ENCODE measurements at places on chromosomes 1 and 21. TPM values are rescaled to one million over a fixed set of nuclear protein-coding genes. Genes with fewer than 3 reads are reported as not detected.

A3GALT2 gene
- polyA plus RNA-seq = not detected

GART gene
- polyA plus RNA-seq = 57.5 TPM

- H3K27me3 ChIP-seq = no peaks in the 10 kb centered on the region
- no peaks in the 10 kb centered on the region for H3K4me1 ChIP-seq
- H3K36me3 ChIP-seq = no peaks in the 10 kb centered on the region
- no peak overlapping the region for H3K27ac ChIP-seq
- no peak overlapping the region for H3K4me3 ChIP-seq
- DNase-seq = no peak
Observed at GRCh38 chr1:78691995-78692747, 42.5 kb downstream of the IFI44 start.

CLEC20A gene
- not detected for polyA plus RNA-seq

DNA sequence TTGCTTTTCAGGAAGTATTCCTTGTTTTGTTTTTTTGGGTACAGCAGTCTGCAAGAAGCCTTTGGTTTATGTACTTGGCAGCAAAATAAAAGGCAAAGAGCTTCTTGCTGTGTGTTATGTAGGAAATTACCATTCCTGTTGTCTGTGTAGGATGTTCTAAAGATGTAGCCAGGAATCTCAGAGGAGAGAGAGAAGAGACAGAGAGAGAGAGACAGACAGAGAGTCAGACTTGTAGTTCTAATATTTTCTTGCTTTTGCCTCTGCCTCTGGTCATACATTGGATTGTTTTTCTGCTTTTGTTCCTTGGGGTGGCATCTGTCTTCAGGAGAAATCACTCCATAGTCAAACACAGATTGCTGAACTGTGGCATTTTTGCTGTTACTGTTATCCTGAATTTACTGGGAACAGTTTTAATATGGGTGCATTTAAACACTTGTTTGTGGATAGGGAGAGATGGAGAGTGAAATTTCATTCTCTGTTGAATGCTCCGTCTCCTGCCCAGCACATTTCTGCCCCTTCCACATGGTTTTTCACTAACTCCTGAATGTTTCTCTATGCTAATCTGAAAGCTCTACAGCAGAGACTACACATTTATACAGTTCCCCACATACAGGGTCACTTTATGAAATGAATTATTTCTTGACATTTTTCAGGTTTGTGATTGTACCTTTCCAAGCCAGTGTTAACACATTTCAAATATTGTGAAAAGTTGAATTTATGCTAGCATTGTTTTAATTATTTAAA lies 49.8 kb downstream of the POU2F1 start:
- no peak overlapping the region for H3K4me3 ChIP-seq
- H3K36me3 ChIP-seq = no peaks in the 10 kb centered on the region
- peaks cover 6% of the 10 kb centered on the region for H3K4me1 ChIP-seq
- H3K27me3 ChIP-seq = no peaks in the 10 kb centered on the region

DNA sequence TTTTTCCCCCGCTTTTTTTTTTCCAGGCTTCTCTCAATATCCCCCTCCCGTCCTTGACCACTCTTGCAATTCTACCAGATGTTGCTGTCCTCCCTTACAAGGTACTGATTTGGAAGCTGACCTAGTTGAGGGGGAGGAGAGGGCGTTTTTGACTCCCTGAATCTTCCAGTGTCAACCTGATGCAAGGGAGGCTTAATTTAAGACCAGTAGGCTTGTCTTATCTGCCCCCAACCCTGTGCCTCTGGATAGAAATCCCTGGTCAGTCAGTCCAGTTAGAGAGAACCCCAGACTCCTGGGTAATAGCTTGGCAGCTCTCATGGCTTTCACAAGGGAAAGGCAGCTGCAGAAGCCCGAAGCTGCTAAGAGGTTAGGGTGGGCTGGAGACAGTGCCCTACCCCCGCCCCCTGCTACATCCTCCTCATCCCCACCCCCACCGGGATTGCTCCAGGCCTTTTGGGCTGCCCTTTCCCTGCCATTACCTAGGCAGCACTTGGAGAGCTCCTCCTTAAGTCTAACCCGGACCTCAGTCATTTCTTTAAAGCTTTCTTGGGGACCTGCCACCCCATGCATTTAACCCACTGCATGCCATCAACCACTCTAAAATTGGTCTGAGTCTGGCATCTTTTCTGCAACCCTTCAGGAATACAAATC lies 3.6 kb downstream of the ACKR1 start:
- H3K27ac ChIP-seq = no peak overlapping the region
- H3K36me3 ChIP-seq = no peaks in the 10 kb centered on the region
- no peak overlapping the region for H3K4me3 ChIP-seq
- H3K4me1 ChIP-seq = no peaks in the 10 kb centered on the region
- no peaks in the 10 kb centered on the region for H3K27me3 ChIP-seq

DNA sequence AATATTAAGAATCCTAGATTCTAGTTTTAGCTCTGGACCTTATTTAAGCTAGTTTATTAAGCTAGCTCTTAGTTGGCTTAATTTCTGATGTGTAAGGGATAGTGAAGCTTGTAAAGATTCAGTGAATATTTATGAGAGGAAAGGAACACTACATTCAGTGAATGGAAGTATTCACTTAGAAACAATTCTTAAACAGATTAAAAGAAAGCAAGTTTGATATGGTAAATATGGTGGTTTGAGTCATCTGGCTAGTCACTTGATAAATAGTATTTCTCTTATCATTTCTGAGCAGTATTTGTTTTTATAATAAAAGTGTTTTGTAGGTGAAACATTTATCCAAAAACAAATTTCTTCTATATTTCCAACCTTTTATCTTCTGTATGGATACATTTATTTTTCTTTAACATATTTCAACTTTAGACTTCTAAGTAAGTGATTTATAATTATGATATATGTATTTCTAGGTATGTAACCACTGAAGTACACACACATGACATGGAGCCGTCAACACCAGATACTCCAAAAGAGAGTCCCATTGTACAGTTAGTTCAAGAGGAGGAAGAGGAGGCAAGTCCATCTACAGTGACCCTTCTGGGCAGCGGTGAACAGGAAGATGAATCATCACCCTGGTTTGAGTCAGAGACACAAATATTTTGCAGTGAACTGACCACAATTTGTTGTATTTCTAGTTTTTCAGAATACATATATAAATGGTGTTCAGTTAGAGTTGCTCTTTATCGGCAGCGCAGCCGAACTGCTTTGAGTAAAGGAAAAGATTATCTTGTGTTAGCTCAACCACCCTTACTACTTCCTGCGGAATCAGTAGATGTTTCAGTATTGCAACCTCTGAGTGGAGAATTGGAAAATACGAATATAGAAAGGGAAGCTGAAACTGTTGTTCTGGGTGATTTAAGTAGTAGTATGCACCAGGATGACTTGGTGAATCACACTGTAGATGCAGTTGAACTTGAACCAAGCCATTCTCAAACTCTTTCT lies 55.6 kb downstream of the SUCO start:
- H3K4me1 ChIP-seq = no peaks in the 10 kb centered on the region
- no peaks in the 10 kb centered on the region for H3K27me3 ChIP-seq
- DNase-seq = no peak
- H3K4me3 ChIP-seq = no peak overlapping the region
- no peak overlapping the region for H3K27ac ChIP-seq
- no peaks in the 10 kb centered on the region for H3K36me3 ChIP-seq

- H3K27me3 ChIP-seq = no peaks in the 10 kb centered on the region
- no peak for DNase-seq
- H3K27ac ChIP-seq = no peak overlapping the region
- H3K4me3 ChIP-seq = no peak overlapping the region
- H3K4me1 ChIP-seq = no peaks in the 10 kb centered on the region
- H3K36me3 ChIP-seq = no peaks in the 10 kb centered on the region
Observed at GRCh38 chr1:19861034-19861433, 21.2 kb upstream of the OTUD3 start.

DNA sequence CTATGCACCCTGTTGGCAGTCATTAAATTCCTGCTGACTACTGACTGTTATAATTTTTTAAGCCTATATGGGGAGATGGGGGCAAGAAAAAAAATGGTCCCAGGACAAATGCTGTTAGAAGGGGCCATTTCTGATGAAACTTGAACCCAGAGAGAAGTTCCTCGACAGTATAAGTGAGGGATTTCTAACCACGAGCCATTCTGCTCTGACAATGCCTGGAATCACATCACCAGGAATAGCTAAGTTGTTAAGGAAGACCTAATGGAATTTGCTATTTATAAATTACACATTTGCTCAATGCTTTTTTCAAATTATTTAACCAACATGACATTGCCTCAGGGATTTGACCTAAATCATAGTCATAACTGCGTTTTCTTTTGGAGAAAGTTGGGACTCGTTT lies 55.2 kb downstream of the LHX9 start:
- no peak for DNase-seq
- no peak overlapping the region for H3K27ac ChIP-seq
- H3K27me3 ChIP-seq = no peaks in the 10 kb centered on the region
- no peaks in the 10 kb centered on the region for H3K36me3 ChIP-seq

DNA sequence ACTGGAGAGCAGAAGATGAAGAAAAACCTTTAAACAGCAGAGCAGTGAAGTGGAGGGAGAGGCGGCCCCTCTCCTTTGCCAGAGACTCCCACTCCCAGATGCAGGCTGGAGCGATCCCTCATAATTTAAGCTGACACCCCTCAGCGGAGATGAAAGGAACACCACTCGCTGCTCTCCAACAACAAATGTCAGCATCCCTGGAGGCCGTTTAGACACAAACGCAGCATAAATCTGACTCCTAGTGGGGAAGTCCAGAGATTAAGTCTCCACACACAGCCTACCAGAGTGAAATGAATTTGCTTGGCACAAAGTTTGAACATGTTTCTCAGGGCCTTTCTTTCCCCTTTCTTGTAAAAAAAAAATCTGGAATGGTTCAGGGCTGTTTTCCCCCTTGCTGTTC lies 137.8 kb downstream of the LMX1A start:
- H3K4me3 ChIP-seq = no peak overlapping the region
- no peaks in the 10 kb centered on the region for H3K36me3 ChIP-seq
- no peaks in the 10 kb centered on the region for H3K4me1 ChIP-seq
- no peak for DNase-seq

SUCO gene
- 14.0 TPM for polyA plus RNA-seq

- peak; percentile 71 for DNase-seq
- no peaks in the 10 kb centered on the region for H3K27me3 ChIP-seq
- H3K27ac ChIP-seq = peak overlapping the region; percentile 84
- H3K4me1 ChIP-seq = peaks cover 6% of the 10 kb centered on the region
- peak overlapping the region; percentile 98 for H3K4me3 ChIP-seq
- H3K36me3 ChIP-seq = no peaks in the 10 kb centered on the region
Observed at GRCh38 chr21:17613242-17613676, 558 bp upstream of the BTG3 start.

GRCh38 chr1:155910621-155911121 lies 478 bp downstream of the RIT1 start:
- H3K4me3 ChIP-seq = peak overlapping the region; percentile 69
- peak overlapping the region; percentile 76 for H3K27ac ChIP-seq
- H3K4me1 ChIP-seq = no peaks in the 10 kb centered on the region
- no peaks in the 10 kb centered on the region for H3K27me3 ChIP-seq

DNA sequence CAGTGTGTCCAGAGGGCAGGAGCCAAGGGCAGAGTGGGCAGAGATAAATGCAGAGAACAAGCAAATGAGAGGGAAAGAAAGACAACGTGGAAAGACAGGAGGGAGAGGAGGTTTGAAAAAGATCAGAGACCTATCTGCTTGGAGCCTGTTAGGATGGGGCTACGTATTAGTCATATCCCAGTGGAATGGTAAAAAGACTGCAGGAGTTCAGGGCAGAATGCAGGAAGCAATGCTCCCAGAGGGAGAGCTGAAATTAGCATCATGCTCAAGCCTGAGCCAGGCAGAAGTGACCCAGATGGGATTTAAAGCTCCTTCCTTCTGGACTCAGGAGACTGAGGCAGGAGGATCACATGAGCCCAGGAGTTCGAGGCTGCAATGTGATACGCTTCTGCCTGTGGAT lies 261.3 kb upstream of the CHRM3 start:
- H3K27me3 ChIP-seq = no peaks in the 10 kb centered on the region
- H3K4me3 ChIP-seq = no peak overlapping the region
- no peak for DNase-seq
- H3K4me1 ChIP-seq = no peaks in the 10 kb centered on the region
- H3K36me3 ChIP-seq = no peaks in the 10 kb centered on the region
- H3K27ac ChIP-seq = no peak overlapping the region

KPNA6 gene
- 26.9 TPM for polyA plus RNA-seq

DNA sequence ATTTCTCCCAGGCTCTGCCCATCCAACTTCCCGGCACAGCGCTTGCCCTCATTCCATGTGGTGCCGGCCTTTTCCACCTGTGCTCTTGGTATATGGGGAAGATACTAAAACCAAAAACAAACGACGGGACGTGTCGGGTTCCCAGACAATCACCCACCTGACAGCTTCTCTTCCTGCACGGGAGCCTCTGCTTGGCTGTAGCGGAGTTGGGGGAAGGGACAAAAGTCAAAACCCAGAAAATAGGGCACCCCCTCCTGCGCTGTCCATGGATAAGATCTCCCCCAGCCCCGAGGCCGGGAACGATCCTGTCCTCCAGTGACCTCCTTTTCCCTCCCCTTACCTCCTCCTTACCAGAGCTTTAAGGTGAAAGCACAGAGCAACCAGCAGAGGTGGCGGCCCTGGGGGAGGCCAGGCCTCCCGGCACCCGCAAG lies 640 bp downstream of the JTB start:
- DNase-seq = no peak
- H3K4me3 ChIP-seq = peak overlapping the region; percentile 85
- H3K27ac ChIP-seq = peak overlapping the region; percentile 25
- H3K27me3 ChIP-seq = no peaks in the 10 kb centered on the region

SLC6A17 gene
- polyA plus RNA-seq = 0.06 TPM

REN gene
- 3.6 TPM for polyA plus RNA-seq

DNA sequence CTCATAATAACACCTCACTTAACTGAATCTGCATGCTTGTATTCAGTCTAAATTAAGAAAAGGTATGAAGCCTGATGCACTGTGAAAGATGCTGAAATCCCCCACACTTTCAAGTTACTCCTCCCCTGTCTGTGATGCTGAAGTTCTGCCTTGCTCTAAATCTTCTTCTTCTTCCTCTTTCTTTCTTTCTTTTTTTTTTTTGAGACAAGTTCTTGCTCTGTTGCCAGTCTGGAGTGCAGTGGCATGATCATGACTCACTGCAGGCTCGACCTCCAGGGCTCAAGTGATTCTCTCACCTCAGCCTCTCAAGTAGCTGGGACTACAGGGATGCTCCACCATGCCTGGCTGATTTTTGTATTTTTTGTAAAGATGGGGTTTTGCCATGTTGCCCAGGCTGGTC lies 231.0 kb upstream of the B3GALT2 start:
- H3K4me1 ChIP-seq = peaks cover 5% of the 10 kb centered on the region
- H3K27ac ChIP-seq = peak overlapping the region; percentile 66
- peak; percentile 35 for DNase-seq
- H3K36me3 ChIP-seq = no peaks in the 10 kb centered on the region
- no peaks in the 10 kb centered on the region for H3K27me3 ChIP-seq
- H3K4me3 ChIP-seq = no peak overlapping the region

LY9 gene
- 2.9 TPM for polyA plus RNA-seq

- H3K4me3 ChIP-seq = no peak overlapping the region
- DNase-seq = no peak
- no peaks in the 10 kb centered on the region for H3K27me3 ChIP-seq
- H3K27ac ChIP-seq = peak overlapping the region; percentile 87
- H3K36me3 ChIP-seq = no peaks in the 10 kb centered on the region
- H3K4me1 ChIP-seq = peaks cover under 1% of the 10 kb centered on the region
Observed at GRCh38 chr1:155133799-155134281, 1.8 kb upstream of the SLC50A1 start.

All from ovary (tissue), 10 donors.